ENCODE measurements at places on chromosomes 4 and X.

GRCh38 chr4:94500685-94501084, 48.9 kb downstream of the PDLIM5 start:
- no peak for DNase-seq

DNA sequence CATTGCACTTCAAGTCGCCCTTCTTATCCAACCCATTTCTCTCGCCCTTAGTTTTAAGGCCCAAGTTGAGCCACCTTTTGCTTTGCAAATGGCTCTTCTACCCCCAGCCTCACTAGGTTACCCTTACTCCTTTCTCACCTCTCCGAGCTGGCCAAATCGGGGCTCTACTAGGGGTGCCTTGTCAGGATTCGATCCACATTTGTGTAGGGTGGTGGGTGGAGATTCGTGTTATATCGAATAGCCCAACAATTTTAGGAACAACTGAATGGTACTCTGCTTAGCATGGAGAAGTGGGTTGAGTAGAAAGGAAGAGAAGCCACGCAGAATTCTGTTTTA, 3.5 kb downstream of the SLIT2 start:
- DNase-seq: no peak

DNA sequence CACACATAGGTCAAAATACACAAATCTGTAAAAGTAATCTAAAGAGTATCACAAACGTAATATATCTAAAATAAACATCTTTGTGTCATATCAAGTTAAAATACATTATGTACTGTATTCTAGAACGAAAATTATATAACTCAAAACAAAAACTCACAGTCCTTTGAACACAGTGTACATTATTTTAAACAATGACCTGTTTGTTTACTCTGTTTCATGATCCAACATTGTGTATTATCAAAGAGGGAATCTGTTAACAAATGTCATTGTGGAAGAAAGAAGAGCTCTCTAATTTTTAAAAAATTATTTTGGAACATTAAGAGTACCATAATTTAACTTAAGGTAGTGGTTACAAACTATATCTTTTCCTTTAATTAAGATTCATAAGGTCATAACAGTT, 144.1 kb downstream of the FRYL start:
- DNase-seq: no peak

DNA sequence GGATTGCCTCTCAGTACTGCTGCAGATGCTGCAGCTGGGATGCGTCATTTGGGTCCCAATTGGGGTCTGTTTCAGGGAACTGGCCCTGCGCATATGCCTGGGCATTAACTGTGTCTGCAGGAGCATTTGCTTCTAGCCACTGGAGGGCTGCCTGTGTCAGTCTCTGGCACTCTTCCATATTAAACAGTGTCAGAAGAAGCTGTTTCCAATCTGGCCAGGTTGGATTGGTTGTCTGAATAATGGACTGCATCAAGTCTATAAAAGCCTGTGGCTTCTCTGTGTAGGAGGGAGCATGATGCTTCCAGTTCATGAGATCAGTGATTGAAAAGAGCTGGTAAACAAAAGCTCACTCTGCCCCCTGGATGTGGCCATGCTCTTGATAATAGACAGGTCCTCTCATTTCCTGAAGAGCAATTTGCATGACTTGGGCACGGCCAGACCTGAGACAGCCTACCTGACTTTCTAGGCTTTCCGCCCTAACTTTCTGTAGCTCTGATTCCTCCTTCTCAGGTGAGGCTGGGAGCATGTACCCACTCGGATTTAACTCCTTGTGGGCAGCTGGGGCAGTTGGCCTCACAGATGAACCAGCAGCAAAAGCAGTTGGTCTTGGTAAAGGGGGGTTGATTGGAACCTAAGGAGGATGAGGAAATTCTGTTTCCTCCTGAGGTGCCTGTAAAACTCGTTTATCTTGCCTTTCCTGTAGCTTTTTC, 29.2 kb downstream of the SULT1E1 start:
- no peak for DNase-seq

DNA sequence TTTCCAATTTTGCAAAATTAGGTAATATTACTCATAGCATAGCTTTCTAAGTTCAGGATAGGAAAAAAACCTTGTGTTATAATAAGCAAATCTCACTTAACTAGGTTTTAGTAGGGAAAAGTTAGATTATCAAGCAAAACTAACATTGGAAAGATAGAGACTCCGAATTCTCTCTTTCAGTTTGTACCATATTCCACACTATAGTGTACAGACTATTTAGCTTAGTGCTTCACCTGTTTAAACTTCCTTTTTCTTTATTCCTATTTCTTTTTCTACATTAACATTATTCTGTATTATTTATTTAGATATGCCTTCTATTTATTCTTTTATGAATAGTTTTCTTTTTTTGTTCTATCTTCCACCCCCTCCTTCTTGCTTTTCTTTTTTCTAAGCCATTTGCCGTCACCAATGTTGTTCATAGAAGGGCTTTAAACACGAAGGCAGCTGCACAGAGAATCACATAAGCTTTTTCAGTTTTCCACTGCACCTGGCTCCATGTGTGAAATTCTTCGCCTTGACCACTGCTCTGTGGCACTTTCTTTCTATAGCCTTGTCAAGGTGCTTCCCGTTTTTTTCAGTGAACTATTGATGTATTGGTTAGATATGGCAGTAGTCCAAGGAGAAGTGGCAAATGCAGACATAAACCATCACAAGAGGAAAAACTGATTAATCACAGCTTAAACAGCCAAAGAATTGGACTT, 8.5 kb downstream of the PCDH10 start:
- DNase-seq: no peak

DNA sequence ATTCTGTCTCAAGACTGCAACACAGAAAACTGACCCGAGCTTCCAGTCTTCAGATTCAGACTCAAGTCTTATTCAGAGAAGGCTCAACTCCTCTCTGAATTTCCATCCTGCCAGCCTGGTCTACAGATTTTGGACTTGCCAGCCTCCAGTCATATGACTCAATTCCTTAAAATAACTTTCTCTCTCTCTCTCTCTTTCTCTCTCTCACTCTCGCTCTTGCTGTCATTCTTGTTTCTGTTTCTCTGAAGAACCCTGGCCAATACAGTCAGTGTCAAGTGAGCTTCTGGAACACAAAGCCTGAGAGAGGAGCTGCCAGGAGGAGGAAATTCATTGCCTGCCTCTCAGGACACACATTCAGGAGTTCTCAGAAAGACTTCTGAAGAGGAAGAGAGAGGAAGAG, 154.9 kb downstream of the PARM1 start:
- DNase-seq: no peak

DNA sequence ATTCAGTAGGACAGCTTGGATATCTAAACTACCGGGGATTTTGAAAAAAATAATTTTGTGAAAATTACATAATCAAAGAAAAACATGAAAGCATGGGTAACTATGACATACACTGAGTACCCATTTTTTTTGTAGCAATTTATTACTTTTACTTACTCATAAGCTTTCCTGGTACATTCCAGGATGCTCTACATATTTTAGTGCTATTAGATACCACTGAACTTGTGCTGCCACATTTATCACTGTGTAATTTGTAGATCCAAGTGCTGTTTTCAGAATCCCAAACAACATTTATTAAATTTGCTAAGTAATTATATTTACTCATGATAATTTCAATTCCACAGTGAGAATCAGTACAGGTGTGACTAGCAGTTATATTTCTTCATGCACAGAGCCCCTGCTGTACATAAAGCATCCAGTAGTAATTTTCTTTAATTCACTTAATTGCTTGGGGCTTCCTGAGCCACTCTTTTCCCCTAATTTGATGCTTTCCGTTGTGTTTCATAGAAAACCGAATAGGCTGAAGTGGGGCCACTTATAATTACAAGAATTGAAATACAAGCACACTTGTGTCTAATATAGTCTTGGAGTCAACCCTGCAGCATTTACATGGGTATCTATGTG, 2254.4 kb downstream of the ARAP2 start:
- no peak for DNase-seq

DNA sequence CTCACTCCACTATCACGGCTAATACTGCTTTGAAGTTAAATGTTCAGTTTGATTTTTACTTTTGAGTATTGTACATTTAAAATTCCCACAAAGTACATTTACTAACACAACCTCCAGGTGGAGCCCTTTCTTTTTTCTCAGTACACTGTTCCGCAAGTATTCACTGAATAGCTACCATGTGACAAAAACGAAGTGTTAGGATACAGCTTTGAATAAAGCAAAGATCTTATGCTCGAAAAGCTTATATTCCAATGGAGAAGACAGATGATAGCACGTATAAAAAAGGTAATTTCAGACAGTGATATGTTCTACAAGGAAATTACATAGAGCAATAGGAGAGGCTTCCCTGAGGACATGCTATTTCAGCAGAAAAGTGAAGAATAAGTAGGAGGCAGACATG, 60.7 kb upstream of the ABCG2 start:
- DNase-seq: no peak

DNA sequence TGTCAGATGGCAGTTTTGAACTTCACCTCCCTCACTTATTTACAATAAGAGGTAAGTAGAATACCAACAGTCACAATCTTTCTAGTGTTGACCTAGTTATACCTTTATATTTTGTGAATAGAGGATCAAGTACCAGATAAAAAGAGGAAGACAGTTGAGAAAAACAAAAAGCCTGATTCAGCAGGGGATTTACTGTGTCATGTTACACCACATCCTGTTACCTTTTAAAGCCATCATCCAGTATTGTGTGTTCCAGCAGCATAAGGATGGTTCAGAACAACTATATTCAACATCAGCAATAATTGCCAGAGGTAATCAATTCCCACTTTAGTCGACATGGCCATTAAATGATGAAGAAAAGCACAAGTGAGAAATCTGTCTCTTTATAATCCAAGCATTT, 21.3 kb upstream of the CXCL6 start:
- no peak for DNase-seq

- no peak for DNase-seq
These were observed 261.3 kb downstream of the PARM1 start for GRCh38 chr4:75194180-75194579.

GRCh38 chr4:132063829-132064228, 1085.3 kb upstream of the PCDH10 start:
- DNase-seq: no peak

All from mesenteric fat pad (tissue), 1 donor.